ENCODE measurements at places on chromosomes 3 and 15.
A peak's percentile ranks its signal among the peaks of the same experiment; 100 is the strongest.

GRCh38 chr3:170745211-170745718 lies 124.7 kb downstream of the RPL22L1 start:
- DNase-seq, result no peak

- no peak for DNase-seq
These were observed 7.5 kb downstream of the CSNK1G1 start for GRCh38 chr15:64348455-64348854.

DNA sequence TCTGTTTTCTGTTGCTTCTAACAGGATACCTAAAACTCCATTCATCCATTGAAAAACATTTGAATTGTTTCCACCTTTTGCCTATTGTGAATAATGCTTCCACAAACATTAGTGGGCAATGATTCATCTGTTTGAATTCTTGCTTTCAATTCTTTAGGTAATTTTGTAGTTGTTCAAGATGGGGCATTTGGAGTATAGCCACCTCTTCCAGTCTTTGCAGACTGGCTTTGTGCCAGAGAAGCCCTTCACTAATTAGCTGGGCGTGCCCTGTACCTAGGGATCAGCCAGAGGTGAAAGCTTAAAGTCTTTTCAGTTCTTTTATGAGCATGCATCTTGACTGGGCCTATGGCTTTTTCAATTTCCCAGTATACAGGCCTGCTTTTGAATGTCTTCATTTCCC lies 10.9 kb downstream of the RTP1 start:
- no peak for DNase-seq

GRCh38 chr15:93478947-93479346 lies 389.9 kb upstream of the RGMA start:
- no peak for DNase-seq

GRCh38 chr3:129602730-129603560 lies 3.5 kb downstream of the PLXND1 start:
- DNase-seq, result no peak

DNA sequence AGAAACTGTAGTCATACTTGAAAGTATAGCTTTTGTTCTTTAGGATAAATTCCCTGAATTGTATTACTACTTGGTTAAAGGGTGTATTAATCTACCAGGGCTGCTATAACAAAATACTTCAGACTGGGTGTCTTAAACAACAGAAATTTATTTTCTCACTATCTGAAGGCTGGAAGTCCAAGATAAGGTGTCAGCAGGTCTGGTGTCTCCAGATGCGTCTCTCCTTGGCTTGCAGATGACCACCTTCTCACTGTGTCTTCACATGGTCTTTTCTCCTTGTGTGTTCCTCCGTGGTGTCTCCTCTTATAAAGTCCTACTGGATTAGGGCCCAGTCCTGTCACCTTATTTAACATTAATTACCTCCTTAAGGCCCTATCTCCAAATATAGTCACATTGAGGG lies 33.7 kb downstream of the MED12L start:
- no peak for DNase-seq

DNA sequence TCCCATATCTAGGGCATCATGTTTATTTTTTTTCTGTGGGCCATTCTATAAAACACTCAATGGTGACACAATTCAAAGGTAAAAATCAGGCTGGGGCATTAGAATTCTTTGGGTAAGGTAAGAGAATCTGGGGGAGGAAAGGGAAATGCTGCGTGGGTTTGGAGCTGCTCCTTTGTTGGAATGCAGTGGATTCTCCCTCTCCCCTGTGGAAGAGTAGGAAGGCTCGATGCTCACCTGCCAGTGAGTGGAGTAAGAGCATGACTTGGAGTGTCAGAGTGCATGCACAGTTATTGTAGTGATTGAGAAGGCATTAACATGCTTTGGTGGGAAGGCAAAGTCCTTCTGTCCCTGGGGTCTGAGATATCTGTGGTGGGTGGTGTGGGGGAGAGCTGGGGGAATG lies 280.0 kb downstream of the PDCD6IP start:
- DNase-seq, result no peak

DNA sequence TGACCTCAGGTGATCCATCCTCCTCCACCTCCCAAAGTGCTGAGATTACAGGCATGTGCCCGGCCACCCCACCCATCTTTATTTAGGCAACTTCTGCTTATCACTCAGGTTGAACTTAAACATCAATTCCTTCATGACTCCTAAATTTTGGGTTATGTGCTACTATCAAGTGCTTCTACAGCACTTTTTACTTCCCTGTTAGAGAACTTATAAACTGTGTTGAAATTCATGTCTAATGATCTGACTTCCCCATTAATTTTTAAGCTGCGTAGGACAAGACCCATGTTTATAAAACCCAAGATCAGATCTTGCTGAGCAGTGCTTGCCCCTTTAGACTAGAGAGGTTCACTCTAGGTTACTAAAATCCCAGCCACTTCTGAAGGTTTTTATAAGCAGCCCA lies 266.2 kb upstream of the TPRG1 start:
- DNase-seq, result no peak

DNA sequence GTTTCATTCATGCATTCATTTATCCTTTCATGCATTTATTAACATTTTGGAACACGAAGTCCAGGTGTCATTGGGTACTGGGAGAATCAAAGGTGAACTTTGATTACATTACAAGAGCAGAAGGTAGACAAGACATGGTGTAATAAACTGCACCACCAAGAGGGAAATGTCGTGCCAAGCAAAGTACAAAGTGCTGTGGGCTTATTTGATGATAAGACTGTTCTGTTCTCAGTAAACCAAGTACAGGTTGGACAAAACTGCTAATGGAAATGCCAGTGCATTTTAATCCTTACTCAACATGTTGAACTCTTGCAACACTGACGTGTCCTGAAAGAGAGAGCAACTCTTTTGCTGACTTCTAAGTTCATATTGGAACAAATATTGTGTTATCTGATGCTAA lies 69.4 kb downstream of the MME start:
- DNase-seq, result no peak

- DNase-seq, result no peak
These were observed 246.9 kb upstream of the THRB start for GRCh38 chr3:24741506-24741905.

DNA sequence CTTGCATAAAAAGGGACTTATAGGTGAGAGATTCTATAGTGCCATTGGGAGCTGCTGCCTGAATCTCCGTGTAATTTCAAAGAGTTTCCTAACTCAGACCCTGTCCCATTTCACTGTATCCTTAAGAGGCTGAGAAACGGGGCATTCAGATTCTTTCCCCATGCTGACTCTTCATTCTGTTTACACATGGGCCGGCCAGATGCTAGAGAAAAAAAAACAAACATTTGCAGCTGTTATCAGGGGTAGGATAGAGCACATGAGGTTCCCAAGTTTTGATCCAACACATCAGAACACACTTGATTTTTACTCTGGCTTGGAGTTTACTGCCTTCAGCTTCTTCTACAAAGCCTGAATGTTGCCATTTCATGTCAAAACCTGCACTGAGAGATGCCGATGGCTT lies 215.9 kb upstream of the TPRG1 start:
- no peak for DNase-seq

DNA sequence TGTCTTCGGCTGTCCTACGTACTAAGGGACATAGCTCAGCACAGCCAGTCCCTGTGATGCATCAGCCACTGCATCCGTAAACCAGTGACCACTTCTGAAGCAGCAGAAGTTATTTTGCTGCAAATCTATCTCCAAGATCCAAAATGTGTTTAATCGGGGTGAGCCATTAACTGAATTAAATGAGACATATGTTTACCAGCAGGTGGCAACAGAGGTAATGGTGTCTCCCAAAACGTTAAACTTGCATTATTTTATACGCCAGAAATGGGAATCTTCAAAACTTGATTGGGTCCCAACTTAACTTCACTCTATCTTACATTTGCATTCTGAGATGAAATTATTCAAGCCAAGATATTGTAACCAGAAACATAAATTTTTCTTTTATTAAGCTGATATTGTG lies 75.3 kb upstream of the BOC start:
- DNase-seq, result peak; percentile 27

DNA sequence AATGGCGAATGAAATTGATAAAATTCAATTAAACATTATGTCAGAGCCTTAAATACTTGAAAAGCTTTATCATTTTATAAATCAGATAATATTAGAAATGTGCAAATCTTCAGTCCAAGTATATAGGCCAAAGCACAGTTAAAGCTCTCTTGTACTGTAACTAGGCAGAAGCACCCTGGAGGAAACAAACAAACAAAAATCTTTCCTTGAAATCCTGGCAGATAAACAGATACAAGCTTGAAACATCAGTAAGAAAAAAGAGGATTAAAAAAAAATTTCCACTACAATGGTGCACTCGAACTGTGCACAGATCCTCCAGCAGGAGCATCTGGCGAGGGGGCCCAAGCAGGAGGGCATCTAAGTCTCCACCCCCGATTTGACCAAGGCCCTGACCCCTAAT lies 166.6 kb downstream of the PLD1 start:
- DNase-seq, result no peak

- peak; percentile 92 for DNase-seq
These were observed at the start of gene HACD3 for GRCh38 chr15:65530318-65531111. Gene HACD3 (plus strand): TSS chr15:65530463. CDS start chr15:65530632, 169 bp downstream.

- no peak for DNase-seq
These were observed 550 bp downstream of the CCDC9B start for GRCh38 chr15:40340038-40340739.

DNA sequence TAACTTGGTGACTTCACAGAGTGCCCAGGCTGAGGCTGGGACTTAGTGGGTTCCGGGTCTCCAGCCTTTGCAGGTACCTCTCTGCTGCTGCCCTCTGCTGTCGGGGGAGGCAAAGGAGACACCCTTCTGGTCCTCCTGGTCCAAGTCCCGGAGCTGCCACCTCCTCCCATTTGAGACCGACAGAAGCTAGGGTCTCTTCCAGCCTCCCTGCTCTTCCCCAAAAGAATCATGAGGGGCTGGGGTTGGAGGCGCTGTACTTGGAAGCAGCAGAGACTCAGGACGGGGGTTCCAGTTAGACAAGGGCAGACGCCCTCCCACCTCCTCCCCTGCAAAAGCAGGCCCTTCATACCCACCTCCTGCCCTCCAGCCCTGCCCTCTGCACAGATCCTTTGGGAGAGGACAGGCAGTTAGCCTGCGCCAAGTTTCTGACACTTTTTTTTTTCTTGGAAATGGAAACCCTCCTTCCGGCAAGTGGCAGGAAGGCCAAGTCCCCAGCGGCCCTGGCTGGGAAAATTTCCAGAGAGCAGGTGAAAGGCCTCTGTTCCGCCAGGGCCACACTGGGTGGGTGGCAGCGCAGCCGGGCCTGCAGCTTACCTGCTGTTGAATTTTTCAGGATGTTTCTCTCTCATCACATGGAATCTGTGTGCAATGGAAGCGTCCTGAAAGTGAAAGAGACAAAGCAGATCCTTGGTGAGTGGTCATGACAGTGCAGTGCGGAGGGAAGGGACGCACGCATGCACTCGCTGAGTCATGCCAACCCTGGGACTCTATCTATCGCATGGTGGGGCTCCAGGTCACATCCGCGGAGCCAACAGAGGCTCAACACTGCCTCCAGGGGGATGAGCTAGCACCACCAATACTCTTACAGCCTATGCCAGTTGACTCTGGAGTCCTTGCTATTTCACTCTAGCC lies 119.9 kb downstream of the DGKG start:
- peak; percentile 93 for DNase-seq

DNA sequence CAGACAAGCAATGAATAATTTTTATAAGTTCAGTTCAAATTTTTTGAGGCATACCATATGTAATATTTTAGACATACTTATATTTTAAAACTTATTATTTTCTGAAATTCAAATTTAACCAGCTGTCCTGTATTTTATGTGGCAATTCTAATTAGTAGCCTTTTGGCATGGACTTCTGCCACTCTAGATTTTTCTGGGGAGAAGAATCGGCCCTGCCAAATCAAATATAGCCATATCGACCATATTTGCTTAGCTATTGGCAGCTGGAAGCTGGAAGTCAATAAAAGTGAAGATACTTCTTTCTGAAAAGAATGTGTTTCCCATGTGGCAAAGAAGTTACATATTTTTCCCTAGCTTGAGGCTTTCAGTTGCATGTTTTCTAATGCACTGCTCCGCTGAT lies 9.4 kb upstream of the RBMS3 start:
- no peak for DNase-seq

GRCh38 chr3:197446700-197447056 lies 109.1 kb downstream of the BDH1 start:
- DNase-seq, result no peak

GRCh38 chr3:177597311-177598096 lies 400.2 kb upstream of the TBL1XR1 start:
- DNase-seq, result no peak

GRCh38 chr15:89999676-90000185 lies 1.4 kb upstream of the ZNF710 start:
- no peak for DNase-seq

- no peak for DNase-seq
These were observed 39.5 kb upstream of the ZBTB20 start for GRCh38 chr3:115186351-115187148.

GRCh38 chr3:168398371-168399025 lies 302.8 kb upstream of the GOLIM4 start:
- no peak for DNase-seq

DNA sequence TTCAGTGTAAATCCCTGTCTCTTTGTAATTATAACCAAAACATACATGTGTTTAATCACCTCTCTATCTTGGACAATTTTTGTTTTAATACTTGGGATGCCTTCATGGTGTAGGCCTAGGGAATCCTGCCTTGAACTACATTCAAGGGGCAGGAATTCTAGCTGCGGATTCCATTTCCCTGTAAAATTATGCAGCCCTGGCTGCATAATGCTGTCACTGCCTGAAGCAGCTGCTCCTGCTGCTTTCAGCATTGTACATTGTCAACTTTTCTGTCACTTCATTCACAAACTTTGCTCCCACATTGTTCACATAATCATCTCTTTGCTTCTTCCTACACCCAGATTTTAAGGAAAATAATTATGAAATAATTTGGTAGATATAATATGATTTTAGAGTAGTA lies 638.7 kb downstream of the RBMS3 start:
- no peak for DNase-seq

- DNase-seq, result peak; percentile 64
These were observed at the start of gene AVEN for GRCh38 chr15:34038871-34039789. Gene AVEN (minus strand): TSS chr15:34039204. CDS start chr15:34039046, 158 bp downstream.

- DNase-seq, result no peak
These were observed 102.0 kb upstream of the GADL1 start for GRCh38 chr3:30996467-30996866.

DNA sequence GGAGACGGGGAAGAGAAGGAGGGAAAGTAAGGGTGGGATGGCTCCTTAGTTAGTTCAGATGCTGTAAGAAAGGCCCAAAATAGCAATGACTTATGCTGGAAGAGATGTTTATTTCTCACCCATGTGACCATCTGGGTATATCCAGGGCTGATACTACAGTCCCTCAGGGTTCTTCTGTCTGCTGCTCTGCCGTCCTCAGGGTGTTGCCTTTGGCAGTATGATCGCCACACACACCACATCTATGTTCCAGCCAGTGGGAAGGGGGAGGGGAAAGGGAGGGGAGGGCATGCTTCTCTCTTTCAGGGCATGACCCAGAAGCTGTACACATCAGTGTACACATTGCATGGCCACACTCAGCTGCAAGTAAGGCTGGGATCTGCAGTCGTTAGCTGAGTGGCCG lies 10.2 kb downstream of the CD276 start:
- DNase-seq, result no peak

GRCh38 chr3:113839551-113839950 lies 963 bp downstream of the GRAMD1C start:
- no peak for DNase-seq
